ENCODE measurements at places on chromosomes 6 and 20.

GRCh38 chr6:144335311-144335861 is 50.3 kb downstream of the UTRN start:
- DNase-seq, result no peak

- no peak for DNase-seq
These were observed 156.5 kb downstream of the SH3BGRL2 start for GRCh38 chr6:79787626-79788025.

- DNase-seq, result no peak
These were observed 33.6 kb upstream of the RIPOR2 start for GRCh38 chr6:24969343-24969860.

GRCh38 chr6:105326216-105326615 is 76.7 kb downstream of the PREP start:
- no peak for DNase-seq

- DNase-seq, result no peak
These were observed 858 bp upstream of the PTPRK start for GRCh38 chr6:128521282-128521632.

DNA sequence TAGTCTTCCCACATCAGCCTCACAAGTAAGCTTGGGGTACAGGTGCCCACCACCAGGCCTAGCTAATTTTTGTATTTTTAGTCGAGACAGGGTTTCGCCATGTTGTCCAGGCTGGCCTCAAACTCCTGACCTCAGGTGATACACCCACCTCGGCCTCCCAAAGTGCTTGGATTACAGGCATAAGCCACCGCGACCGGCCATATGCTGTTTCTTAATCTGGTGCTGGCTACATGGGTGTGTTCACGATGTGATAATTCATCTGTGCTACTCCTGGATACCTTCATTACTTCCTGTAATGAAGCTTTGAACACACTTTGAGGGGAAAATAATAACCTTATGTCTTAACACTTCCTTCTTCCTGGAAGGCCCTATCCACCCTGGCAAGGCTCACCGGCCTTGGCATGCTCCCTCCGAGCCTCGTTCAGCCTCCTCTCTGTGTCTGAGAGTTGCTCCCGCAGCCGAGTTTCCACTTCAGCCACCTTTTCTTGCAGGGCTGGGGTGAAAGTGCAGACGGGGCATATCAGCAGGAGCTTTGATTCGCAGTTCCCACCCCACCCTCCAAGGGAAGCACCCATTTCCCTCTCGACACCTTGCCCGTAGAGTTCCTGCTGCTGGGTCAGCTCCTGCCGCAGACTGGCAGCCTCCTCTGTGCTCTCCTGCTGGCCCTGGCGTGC is 5.6 kb upstream of the PSORS1C2 start:
- DNase-seq, result no peak

GRCh38 chr6:34810017-34810882 is 18.4 kb downstream of the BLTP3A start:
- DNase-seq, result no peak

- DNase-seq, result peak; percentile 32
These were observed 631 bp downstream of the PLCB1 start for GRCh38 chr20:8132484-8133309.

- no peak for DNase-seq
These were observed 79.8 kb upstream of the TENT5A start for GRCh38 chr6:81832304-81832703.

DNA sequence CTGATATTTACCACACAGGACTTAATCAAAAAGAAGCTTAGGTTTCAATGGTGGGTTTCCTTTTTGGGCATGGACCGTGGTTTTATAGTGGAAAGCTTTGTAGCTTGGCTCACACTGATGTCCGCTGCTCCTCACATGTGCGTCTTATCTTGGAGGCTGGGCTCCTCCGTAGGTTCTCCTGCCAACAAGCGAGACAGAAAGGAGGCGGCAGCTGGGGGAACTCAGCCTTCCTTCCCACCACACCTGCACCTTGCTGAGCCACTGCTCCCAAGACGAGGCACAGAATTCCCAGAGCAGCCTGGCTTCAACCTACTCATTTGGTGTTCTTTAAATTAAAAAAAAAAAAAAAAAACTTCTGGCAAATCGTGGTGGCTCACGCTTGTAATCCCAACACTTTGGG is 235.5 kb upstream of the QKI start:
- DNase-seq, result no peak

Data from GM06990 (cell line).